Cardiac septum (tissue), 1 donor: ENCODE measurements at places on chromosomes 7 and 10. TPM values are rescaled to one million over a fixed set of nuclear protein-coding genes. Genes with fewer than 3 reads are reported as not detected.
A peak's percentile ranks its signal among the peaks of the same experiment; 100 is the strongest.

The MET gene
- total RNA-seq = 9.2 TPM

GRCh38 chr10:110764793-110765512, 106.8 kb upstream of the PDCD4 start:
- no peak for DNase-seq

GRCh38 chr10:125076891-125077541, 83.3 kb downstream of the CTBP2 start:
- DNase-seq = no peak

The STAMBPL1 gene
- total RNA-seq = 2.9 TPM

DNA sequence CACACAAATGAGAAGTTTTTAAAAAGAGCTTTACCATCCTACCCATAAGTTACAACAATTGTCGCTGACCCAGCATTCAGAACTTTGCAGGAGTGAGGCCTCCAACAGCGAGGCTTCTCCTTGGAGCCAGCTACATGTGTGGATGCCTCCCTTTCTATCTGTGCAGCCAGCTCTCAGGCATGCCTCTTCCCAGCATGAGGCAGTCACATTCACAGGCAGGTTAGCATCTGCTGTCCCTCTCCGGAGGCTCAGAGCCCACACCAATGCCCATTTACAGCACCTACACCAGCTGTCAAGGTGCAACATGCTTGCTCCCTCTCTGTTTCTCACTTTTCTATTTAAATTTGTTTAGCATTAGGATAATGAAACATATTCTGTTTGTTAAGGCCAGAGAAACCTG, 278.7 kb upstream of the PODXL start:
- no peak for DNase-seq

GRCh38 chr10:59346321-59346720, 16.0 kb downstream of the FAM13C start:
- DNase-seq = no peak

DNA sequence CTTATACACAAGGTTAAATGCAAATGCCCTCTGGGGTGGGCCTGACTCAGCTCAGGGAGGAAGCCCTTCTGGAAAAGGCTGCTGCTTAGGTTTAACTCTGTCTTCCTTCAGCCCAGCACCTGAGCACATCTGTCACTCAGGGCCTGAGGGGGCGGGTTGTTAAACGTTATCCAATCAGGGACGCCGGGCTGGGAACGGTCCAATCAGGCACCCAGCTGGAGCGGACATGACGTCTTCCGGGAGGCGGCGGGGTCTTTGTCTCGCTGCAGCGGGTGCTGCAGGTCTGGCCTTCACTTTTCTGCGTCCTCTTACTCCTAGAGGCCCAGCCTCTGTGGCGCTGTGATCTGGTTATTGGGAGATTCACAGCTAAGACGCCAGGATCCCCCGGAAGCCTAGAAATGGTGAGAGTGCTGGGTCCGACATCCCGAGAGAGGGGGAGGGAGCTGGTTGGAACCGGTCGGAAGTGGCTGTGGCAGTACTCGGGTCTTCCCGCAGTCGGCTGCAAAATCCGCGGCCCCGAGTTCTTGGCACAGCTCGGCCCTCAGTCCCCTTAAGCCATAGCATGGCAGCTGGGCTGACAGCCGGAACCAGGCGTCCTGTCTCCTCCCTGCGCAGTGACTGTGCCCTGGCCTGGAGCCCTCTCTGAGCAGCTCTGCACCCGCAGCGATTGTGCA, at the start of gene ZNF138:
Gene ZNF138 (plus strand): TSS at position 258 of the 674 bp plus-strand sequence. CDS start 141 bp downstream, at position 399.
- DNase-seq = peak; percentile 96

DNA sequence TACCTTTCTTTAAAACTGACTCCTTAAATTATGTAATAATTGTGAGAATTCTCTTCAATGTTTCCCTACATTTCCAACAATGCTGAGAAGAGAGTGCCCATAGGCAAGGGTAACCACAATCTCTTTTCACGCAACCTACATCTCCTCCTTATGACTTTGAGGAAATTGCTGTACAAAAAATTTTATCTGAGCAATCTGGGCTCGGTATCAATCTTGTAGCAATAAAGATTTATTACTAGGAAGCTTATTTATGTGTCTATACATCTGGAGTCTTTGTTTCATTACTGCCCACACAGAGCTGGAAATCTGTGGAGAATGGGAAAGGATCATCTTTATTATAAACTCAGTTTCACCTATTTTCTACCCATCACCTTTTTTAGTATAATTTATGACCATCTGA, 913.8 kb upstream of the SORCS1 start:
- no peak for DNase-seq

The RBM33 gene
- total RNA-seq = 41.4 TPM

DNA sequence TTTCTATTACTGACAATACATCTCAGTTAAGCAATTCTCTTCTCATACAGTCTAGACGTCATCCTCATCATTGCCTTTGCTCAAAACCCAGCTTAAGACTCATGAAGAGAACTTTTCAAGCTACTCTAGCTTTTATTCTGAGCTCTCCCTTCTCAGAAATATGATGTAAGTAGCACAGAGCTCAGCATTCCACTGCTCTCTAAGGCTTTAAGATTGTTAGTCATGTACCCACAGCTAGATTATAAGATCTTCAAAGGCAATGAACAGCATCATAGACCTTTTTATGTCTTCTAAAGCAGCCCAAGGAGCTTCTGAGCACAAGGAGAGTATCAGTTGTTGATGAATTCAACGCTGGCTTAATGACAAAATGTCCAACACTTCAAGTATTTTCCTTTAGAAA, 119.3 kb downstream of the NRP1 start:
- DNase-seq = no peak

DNA sequence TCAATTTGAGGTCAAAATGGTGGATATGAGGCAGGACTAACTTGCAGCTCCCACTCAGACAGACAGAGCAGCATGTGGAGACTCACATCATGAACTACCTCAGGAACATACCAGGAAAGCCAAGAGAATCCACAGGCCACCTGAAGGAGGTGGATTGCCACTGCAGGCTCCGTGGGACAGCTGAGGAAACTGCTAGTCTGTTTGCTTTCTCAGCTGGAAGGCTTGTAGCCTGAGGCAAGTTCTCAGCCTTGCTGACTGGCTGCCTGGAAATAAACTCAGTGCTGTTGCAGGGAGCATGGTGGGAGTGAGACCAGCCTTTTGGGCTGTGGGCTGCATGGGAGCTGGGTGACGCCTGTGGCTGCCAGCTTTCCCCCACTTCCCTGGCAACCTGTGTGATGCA, 202.9 kb downstream of the ZNF248 start:
- no peak for DNase-seq

GRCh38 chr10:48187713-48188485, 86.6 kb downstream of the FRMPD2 start:
- DNase-seq = no peak

GRCh38 chr7:87715545-87715944, 87.3 kb downstream of the RUNDC3B start:
- no peak for DNase-seq

The PKD1L1 gene
- 2.5 TPM for total RNA-seq

DNA sequence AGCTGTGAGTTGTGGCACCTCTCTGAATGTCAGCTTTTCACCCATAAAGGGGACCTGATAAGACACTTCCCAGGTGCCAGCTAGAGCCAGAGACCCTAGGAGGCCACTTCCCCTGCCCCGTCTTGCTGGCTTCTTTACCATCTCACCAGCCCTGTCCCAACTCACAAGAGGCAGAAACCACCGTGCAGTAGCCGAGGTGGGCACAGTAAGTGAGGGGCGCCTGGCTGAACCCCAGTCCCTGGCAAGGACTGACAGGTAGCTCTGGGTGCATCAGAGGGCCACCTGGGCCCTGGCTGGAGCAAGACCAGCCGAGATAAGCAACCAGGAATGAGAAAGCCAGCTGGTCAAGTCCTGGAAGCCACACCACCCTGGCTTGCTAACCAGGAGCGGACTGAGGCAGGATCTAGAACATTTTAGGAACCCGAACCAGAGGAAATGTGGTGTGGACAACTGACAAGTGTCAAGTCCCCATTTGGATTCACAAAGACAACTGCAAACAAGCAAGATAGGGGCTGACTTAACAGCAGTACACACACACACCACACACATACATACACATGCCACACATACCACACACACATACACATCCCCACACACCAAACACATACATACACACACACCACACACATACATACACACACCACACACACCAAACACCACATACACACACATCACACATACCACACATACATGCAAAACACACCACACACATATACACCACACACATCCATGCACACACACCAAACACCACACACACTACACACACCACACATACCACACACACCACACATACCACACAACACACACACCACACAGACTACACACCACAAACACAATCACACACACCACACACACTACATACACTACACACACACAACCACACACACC, 20.8 kb downstream of the OGDHL start:
- DNase-seq = peak; percentile 65

DNA sequence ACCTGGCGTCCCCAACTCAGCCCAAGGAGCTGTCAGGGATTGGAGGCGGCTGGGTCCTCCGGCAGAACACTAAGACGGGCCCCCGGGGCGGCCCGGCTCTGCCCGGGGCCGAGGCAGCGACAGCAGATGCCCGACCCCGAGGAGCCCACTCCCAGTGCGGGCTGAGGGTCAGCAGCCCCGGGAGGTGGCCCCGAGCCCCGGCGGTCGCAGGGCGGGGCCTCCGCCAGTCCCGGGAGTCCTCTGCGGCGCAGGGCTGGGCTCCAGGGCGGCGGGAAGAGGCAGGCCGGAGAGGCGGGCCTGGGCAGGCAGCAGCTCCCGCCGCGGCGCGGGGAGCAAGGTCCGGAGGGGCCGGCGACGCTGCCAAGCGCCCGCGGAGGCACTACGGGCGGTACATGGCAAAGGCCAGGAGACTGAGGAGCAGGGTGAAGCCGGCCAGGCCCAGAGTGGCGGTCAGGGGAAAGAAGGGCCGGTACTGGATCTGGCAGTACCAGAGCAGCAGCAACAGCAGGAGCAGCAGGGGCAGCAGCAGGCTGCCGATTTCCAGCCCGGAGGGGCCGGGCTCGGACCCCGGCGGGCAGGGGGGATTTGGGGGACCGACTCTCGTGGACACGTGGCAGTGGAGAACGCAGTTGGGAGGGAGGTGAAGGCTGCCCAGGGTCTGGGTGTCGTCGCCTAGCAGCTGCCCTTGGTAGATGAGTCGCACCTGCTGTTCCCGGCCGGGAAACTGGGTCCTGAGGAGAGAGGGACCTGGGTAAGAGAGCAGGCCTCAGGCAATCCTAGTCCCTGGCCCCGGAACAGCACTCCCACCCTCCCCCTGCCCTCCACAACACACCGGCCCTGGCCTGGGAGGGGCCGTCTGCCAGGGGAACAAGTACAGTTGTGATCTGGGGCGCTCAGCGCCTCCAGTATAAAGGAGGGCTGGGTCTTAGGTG, 827 bp upstream of the FASTK start:
- DNase-seq = no peak

GRCh38 chr7:54839575-54840213, 80.7 kb upstream of the SEC61G start:
- DNase-seq = peak; percentile 79

- DNase-seq = no peak
These were observed 462.5 kb downstream of the TNS3 start for GRCh38 chr7:47119261-47119865.

- DNase-seq = no peak
These were observed 106.7 kb downstream of the REEP3 start for GRCh38 chr10:63627881-63628296.

The DNAJC30 gene
- total RNA-seq = 16.4 TPM

- DNase-seq = no peak
These were observed 792.9 kb upstream of the GHITM start for GRCh38 chr10:83346266-83346910.

The TMEM26 gene
- total RNA-seq = 0.16 TPM

GRCh38 chr7:4460597-4460996, 221.5 kb upstream of the FOXK1 start:
- no peak for DNase-seq

The GPR15LG gene
- total RNA-seq = not detected

DNA sequence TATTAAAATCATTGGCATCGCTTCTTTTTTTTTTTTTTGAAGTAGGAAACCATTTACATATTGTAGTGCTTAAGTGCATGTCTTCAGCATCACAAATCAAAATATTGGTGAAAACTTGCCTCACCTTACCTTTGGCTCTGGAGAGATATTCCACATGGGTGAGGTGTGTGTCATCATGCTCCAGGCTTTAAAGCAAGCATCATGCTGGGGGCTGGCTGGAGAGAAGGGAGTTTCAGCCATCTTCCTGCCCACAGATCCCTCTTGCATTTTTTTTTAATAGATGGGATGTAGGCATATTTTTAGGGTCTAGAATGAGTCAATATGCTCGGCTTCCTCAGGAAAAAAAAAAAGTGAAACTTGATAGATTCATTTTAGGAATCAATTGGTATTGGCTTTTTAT, 2.3 kb upstream of the INSYN2A start:
- no peak for DNase-seq

DNA sequence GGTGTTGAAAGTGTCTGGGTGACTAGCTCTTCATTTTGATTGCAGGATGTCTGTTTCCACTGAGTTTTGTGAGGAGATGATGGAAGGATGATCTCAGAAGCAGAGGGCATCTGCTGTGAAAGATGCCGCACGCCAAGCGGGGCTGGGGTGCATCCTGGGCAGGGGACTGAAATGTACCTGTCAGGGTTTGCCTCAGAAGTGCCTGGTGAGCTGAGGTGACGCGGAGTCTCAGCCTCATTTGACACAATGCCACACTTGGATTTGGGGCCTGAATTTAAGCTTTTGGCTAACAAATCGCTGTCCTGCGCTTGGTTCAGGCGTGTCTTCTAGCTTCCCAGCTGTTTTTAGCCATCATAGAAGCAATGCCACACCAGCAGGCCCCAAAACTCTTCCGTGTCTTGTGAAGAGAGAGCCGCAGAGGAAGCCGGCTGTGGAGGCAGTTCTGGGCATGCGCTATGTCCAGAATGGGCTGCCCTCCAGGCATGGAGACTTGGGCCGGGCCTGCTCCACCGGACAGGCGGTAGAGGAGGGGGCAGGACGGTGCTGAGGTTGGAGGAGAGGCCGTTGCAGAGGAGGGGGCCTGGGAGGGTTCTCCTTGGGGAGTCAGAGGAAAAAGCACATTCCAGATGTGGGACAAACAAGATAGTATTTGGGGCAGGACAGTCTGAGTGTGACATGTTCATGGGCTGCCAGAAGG, 31.2 kb downstream of the WDR86 start:
- DNase-seq = peak; percentile 58

The SCRN1 gene
- total RNA-seq = 30.4 TPM

DNA sequence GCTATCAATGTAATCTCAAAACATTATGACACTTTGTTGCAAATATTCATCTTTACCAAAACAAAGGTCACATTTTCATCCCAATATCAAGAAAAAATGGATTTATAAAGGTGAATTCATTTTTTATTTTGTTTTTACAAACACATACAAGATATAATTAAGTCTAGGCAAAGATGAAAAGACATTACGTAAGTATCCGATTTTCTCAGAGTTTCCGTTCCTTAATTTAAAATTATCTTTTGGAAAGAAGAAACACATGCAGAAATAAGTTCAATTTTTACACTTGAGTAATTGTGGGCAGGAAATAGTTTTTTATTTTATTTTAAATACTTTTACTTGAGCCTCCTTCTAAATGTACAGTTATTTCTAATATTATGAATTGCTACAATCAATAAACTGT, 24.6 kb downstream of the RTKN2 start:
- DNase-seq = no peak

GRCh38 chr10:103238506-103239252, 7.0 kb upstream of the RPEL1 start:
- DNase-seq = no peak

The TYW1 gene
- total RNA-seq = 11.2 TPM

The LBX1 gene
- 0.13 TPM for total RNA-seq
